ENCODE measurements at places on chromosomes 1 and 21.

DNA sequence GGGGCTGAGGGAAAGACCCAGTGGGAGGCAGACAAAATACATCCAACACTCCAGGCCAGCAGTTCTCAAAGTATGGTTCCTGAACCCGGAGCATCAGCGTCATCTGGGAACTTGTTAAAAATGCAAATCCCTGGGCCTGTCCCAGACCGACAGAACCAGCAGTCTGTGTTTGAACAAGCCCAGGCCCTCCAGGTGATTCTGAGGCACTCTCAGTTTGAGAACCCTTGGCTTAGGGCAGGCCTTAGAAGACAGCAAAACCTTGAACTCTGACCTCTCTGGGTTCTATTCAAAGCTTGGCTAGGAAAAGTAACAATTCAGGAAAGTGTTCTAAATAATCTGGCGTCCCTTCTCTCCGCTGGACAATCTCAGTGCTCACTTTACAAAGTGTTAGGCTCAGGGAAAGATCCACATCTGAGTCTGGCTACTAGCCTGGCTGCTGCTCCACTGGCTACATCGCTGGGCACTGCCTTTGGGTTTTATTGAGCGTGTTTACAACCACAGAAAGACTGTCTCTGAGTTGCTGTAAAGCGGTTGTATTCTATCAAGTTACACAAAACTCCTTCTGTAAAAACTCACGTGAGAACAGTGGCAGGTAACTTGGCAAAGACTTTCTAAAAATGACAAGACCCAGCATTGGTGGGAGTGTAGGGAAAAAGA is 166.1 kb downstream of the HIVEP3 start:
- no peak overlapping the region for H3K27ac ChIP-seq
- no peak overlapping the region for H3K4me3 ChIP-seq
- peaks cover 29% of the 10 kb centered on the region for H3K4me1 ChIP-seq
- DNase-seq, result no peak

DNA sequence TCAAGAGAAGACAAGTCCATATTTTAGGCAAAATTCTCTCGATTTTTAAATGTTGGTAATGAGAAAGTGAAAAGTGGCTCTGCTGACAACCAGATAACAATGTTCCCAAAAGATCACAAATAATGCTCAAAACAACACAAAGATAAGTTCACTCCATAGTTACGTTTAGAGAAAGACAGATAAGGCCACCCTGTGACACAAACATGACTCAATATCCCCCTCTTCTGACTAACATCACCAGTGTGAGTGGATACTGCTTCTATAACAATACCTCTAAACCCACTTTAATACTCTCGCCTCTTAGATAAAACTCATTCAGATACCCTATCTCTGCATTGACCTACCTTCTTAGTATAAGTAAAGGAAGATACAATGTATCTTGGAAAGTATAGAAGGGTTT is 51.2 kb upstream of the RGS7 start:
- H3K27ac ChIP-seq, result no peak overlapping the region
- H3K4me1 ChIP-seq, result no peaks in the 10 kb centered on the region

DNA sequence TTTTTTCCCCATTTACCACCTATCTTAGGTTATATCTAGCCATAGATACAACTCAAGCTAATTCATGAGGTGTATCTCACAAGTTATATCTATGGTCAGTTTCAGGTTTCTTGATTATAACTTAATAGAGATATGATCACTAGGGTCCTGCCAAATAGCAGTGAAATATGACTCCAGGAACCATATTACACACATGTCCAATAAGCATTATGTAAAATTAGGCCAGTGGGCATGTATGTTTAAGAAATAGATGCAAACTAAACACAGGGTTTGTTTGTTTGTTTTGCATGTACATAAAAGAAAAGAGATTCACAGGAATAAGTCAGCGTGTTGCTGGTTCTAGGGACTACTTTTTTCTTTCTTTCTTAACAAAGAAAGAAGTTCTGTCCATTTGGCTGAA is 112.5 kb upstream of the ST6GALNAC5 start:
- no peaks in the 10 kb centered on the region for H3K4me1 ChIP-seq
- H3K27me3 ChIP-seq, result no peaks in the 10 kb centered on the region
- H3K4me3 ChIP-seq, result no peak overlapping the region
- H3K27ac ChIP-seq, result no peak overlapping the region
- no peak for DNase-seq

GRCh38 chr1:2104621-2105427 is 54.6 kb downstream of the PRKCZ start:
- H3K27me3 ChIP-seq, result no peaks in the 10 kb centered on the region
- peaks cover 8% of the 10 kb centered on the region for H3K4me1 ChIP-seq
- peak; percentile 87 for DNase-seq

DNA sequence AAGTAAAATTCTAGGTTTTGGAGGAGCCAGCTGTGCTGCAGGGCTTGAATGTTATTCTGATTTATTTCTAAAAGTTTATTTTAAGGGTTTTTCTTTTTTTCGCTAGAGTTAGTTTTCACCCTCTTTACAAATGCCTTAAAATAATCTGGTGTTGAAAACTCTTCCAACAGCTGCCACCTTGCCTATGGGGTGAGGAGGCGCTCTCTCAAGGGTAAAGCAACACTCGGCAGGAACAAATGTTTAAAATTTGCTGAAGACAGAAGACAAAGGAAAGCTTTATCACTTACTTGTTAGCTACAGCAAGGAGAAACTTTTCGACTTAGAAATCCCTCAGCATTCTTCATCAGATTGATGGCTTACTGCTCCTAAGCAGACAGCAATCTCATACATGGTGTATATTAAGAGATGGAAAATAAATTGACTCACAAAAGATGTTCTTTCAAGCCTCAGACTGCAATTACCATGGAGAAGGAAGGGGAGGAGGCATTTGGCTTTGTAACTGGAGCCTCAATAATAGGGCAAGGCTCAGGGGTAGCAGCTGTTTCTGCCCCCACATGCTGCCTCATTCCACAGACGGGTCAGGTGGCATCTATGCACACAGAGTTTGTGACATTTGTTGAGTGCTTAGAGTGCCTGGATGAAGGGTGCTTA is 79.8 kb upstream of the RALGPS2 start:
- no peak overlapping the region for H3K27ac ChIP-seq
- no peaks in the 10 kb centered on the region for H3K36me3 ChIP-seq
- H3K4me3 ChIP-seq, result no peak overlapping the region
- H3K4me1 ChIP-seq, result no peaks in the 10 kb centered on the region
- H3K27me3 ChIP-seq, result no peaks in the 10 kb centered on the region

GRCh38 chr1:151822404-151822803 is 9.2 kb downstream of the RORC start:
- peaks cover 8% of the 10 kb centered on the region for H3K4me1 ChIP-seq
- no peak overlapping the region for H3K4me3 ChIP-seq
- no peaks in the 10 kb centered on the region for H3K36me3 ChIP-seq
- no peaks in the 10 kb centered on the region for H3K27me3 ChIP-seq
- DNase-seq, result no peak
- H3K27ac ChIP-seq, result no peak overlapping the region

DNA sequence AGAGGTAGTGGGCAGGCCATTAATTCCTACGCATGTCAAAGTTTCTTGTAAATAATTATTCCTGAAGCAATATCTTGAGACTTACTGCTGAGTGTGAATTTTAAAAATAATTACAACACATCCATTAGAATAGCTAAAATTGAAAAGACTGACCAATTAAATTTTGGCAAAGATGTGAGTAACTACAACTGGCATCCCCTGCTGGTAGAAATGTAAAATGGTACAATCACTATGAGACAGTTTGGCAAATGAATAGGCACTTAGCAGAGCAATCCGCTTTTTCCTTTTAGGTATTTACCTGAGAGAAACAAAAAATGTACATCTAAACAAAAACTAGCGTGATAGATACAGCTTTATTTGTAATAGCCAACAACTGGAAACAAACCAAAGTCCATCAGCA is 798.9 kb downstream of the BRINP3 start:
- no peak overlapping the region for H3K4me3 ChIP-seq
- no peaks in the 10 kb centered on the region for H3K36me3 ChIP-seq
- no peak for DNase-seq
- H3K27me3 ChIP-seq, result no peaks in the 10 kb centered on the region

DNA sequence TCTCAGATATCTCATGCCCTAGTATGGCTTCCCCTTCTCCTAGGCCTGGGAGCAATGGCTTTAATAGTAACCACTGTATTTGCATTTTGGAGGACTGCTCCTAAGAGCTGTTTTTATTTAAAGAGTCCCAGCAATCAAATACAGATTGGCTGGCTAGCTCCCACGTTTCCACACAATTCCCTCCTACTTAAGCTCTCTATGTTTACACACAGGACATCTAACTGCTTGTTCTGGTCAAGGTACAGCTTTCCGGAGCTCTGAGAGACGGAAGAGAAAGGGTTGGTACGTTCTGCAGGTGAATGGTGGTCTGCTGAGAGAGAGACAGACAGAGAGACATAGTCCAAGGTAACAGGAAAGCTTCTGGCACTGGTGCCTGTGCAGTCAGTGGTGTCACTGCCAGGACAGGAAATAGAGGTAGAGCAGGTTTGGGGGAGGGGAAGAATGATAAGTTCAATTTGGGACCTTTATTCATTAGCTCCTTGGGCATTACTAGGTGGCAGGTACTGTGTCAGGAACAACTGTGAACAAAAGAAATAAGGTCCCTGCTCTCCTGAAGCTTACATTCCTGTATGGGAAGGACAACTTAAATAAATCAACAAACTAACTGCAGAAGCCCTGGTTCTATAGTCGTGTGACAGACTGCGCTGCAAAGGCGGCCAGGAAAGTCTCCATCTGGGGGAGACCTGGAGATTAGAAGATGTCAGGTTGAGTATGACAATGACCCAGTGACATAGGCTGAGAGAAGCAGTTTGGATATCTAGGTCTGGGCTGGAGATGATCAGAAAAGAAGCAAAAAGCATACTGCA is 1.2 kb upstream of the SLC25A33 start:
- H3K27me3 ChIP-seq, result no peaks in the 10 kb centered on the region
- H3K27ac ChIP-seq, result peak overlapping the region; percentile 70
- H3K36me3 ChIP-seq, result no peaks in the 10 kb centered on the region
- H3K4me1 ChIP-seq, result peaks cover 31% of the 10 kb centered on the region
- H3K4me3 ChIP-seq, result no peak overlapping the region

GRCh38 chr1:177897998-177898654 is 71.7 kb downstream of the SEC16B start:
- H3K27me3 ChIP-seq, result no peaks in the 10 kb centered on the region
- no peaks in the 10 kb centered on the region for H3K4me1 ChIP-seq
- no peak overlapping the region for H3K27ac ChIP-seq
- no peaks in the 10 kb centered on the region for H3K36me3 ChIP-seq
- H3K4me3 ChIP-seq, result no peak overlapping the region
- DNase-seq, result no peak

- H3K4me1 ChIP-seq, result no peaks in the 10 kb centered on the region
- H3K36me3 ChIP-seq, result no peaks in the 10 kb centered on the region
- H3K27me3 ChIP-seq, result no peaks in the 10 kb centered on the region
- no peak overlapping the region for H3K4me3 ChIP-seq
- no peak overlapping the region for H3K27ac ChIP-seq
- DNase-seq, result no peak
Observed at GRCh38 chr1:85867189-85867588, 159.0 kb upstream of the ZNHIT6 start.

- no peaks in the 10 kb centered on the region for H3K36me3 ChIP-seq
- no peak for DNase-seq
- no peak overlapping the region for H3K27ac ChIP-seq
- no peak overlapping the region for H3K4me3 ChIP-seq
- H3K27me3 ChIP-seq, result no peaks in the 10 kb centered on the region
Observed at GRCh38 chr21:15534450-15534886, 195.3 kb upstream of the USP25 start.

DNA sequence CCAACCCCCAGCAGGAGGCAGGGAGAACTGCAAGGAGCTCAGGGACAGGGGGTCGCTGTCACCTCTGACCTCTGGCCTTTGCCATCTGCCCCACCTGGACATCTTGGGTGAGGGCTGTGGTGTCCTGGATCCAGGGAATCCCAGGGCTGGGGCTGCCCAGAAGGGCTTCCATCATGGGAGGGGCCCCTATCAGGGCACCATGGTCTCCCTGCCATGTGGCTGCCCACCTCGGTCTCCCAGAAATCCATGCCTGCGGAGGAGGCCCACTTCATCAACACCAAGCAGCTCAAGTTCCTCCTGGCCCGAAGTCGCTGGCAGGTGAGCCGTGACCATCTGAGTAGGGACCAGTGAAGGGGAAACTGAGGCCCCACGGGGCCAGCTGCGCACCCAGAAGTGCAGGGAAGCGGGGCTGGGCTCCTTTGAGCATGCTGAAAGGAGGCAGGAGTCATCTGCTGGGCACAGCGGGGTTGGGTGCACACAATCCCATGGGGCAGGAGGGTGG is 36.1 kb downstream of the TRIM11 start:
- H3K27me3 ChIP-seq, result no peaks in the 10 kb centered on the region
- no peaks in the 10 kb centered on the region for H3K4me1 ChIP-seq
- DNase-seq, result peak; percentile 39
- no peak overlapping the region for H3K4me3 ChIP-seq
- no peaks in the 10 kb centered on the region for H3K36me3 ChIP-seq

DNA sequence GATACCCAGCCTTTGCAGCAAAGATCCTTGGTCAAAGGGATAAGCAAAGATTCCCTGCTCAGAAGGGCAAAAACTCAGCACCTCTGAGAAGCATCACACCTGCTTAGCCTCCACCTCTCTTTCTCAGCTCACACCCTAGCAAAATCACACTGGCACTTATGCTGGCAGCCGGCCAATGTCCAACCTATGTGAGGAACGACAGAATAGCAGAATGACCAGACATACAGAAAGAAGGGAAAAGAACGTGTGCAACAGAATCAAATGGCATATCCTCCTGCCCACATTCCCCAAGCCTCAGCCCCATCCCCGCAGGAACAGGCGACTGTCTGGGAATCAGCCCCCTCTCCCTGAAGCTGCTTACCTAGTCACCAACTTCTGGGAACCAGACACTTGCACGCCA is 664 bp upstream of the ADORA3 start:
- H3K27ac ChIP-seq, result peak overlapping the region; percentile 27
- H3K36me3 ChIP-seq, result no peaks in the 10 kb centered on the region
- H3K4me1 ChIP-seq, result peaks cover 43% of the 10 kb centered on the region
- no peaks in the 10 kb centered on the region for H3K27me3 ChIP-seq

GRCh38 chr1:183758913-183759312 is 46.0 kb upstream of the RGL1 start:
- no peak overlapping the region for H3K4me3 ChIP-seq
- no peaks in the 10 kb centered on the region for H3K36me3 ChIP-seq
- no peaks in the 10 kb centered on the region for H3K4me1 ChIP-seq

DNA sequence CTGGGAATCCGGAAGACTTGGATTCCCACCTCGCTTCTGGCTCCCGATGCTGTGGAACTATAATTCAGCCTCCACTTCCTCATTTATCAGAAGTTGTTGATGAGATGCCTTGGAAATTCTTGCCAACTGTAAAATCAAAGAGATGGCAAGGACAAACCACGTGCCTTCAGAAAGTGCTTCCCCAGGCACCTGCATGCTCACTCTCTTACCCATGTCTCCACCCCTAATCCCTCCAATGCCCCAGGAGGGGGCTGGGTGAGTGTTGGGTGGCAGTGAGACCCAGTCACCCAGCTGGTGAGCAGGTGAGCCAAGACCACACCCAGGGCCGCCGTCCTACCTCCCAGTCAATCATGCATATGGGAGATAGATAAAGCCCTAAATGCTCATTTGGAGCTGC is 160.8 kb downstream of the PSMG1 start:
- no peak overlapping the region for H3K4me3 ChIP-seq
- no peaks in the 10 kb centered on the region for H3K36me3 ChIP-seq
- H3K27ac ChIP-seq, result peak overlapping the region; percentile 66
- no peak for DNase-seq
- peaks cover 37% of the 10 kb centered on the region for H3K4me1 ChIP-seq
- no peaks in the 10 kb centered on the region for H3K27me3 ChIP-seq

GRCh38 chr1:198176179-198176578 is 19.4 kb downstream of the NEK7 start:
- no peak overlapping the region for H3K27ac ChIP-seq
- H3K4me1 ChIP-seq, result peaks cover 79% of the 10 kb centered on the region
- H3K4me3 ChIP-seq, result no peak overlapping the region
- no peaks in the 10 kb centered on the region for H3K36me3 ChIP-seq
- no peak for DNase-seq
